Adrenal gland (tissue), 19 donors: ENCODE measurements at places on chromosomes 2 and 18. TPM values are rescaled to one million over a fixed set of nuclear protein-coding genes. Genes with fewer than 3 reads are reported as not detected.

DNA sequence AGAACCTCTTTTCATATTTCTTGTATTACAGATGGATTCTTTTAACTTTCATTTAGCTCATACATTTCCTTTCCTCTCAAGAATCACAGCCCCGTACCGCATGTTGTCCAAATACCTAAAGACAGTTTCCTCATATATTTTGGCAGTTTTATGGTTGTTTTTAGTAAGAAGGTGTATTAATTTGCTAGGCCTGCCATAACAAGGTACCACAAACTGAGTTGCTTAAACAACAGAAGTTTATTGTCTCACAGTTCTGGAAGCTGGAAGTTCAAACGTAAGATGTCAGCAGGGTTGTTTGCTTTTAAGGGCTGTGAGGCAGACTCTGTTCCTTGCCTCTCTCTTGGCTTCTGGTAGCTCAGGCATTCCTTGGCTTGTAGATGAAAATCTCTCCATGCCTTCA lies 343.2 kb upstream of the TNP1 start:
- H3K27me3 ChIP-seq = no peaks in the 10 kb centered on the region
- no peak overlapping the region for H3K4me3 ChIP-seq
- no peak for DNase-seq
- H3K4me1 ChIP-seq = no peaks in the 10 kb centered on the region
- no peak overlapping the region for H3K27ac ChIP-seq

GRCh38 chr2:145860083-145860482 lies 1340.2 kb upstream of the ZEB2 start:
- DNase-seq = no peak
- no peaks in the 10 kb centered on the region for H3K4me1 ChIP-seq
- no peak overlapping the region for H3K27ac ChIP-seq
- H3K36me3 ChIP-seq = no peaks in the 10 kb centered on the region

GRCh38 chr18:13710414-13710831 lies 15.9 kb downstream of the FAM210A start:
- DNase-seq = no peak
- no peak overlapping the region for H3K4me3 ChIP-seq
- no peaks in the 10 kb centered on the region for H3K27me3 ChIP-seq
- H3K27ac ChIP-seq = no peak overlapping the region
- H3K4me1 ChIP-seq = peaks cover 6% of the 10 kb centered on the region

- H3K4me1 ChIP-seq = no peaks in the 10 kb centered on the region
- no peak overlapping the region for H3K4me3 ChIP-seq
- H3K36me3 ChIP-seq = no peaks in the 10 kb centered on the region
- DNase-seq = no peak
Observed at GRCh38 chr2:216056739-216057138, 24.9 kb downstream of the PECR start.

GRCh38 chr2:224379986-224380385 lies 21.9 kb downstream of the FAM124B start:
- H3K27me3 ChIP-seq = no peaks in the 10 kb centered on the region
- no peak overlapping the region for H3K27ac ChIP-seq
- no peaks in the 10 kb centered on the region for H3K4me1 ChIP-seq
- no peak overlapping the region for H3K4me3 ChIP-seq

DNAJC5G gene
- 2.0 TPM for total RNA-seq

DNA sequence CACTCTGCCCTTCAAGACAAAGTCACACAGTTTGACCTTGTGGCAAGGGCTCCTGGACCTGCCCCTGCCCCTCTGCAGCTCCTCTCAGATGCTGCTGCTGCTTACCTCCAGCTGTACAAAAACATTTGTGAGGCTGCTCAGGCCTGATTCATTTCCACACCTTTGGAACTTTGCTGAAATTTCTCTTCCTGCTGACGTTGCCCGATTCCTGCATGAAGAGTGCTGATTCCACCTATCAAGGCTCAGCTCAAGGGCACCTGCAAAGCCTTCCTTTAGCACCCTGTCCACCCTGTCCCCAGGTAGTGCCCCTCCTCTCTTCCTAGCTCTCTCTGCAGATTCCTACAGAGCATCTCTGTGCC lies 738.3 kb upstream of the HS6ST1 start:
- H3K36me3 ChIP-seq = no peaks in the 10 kb centered on the region
- no peak overlapping the region for H3K4me3 ChIP-seq
- DNase-seq = no peak
- H3K27ac ChIP-seq = no peak overlapping the region

DNA sequence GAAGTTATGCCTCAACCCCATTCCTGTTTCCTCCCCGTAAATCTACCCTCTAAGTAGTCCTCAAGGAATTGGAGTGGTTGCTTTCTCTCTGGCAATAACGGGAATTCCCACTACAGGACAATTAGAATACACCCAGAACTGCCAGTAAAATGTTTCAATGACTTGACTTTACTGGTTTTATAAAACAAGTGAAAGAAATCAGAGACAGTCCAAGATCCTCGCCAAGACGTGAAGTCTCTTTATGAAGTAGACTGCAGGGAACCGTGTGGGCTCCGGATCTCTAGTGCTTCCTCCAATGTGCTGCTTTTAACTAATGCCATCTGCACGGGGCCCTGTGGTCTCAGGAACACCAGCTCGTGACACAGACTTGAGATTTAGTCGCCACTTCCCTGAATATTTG lies 101.4 kb downstream of the CPO start:
- no peaks in the 10 kb centered on the region for H3K4me1 ChIP-seq
- no peaks in the 10 kb centered on the region for H3K27me3 ChIP-seq
- H3K4me3 ChIP-seq = no peak overlapping the region
- no peak overlapping the region for H3K27ac ChIP-seq

- no peak for DNase-seq
- H3K4me3 ChIP-seq = no peak overlapping the region
- H3K4me1 ChIP-seq = peaks cover 24% of the 10 kb centered on the region
- H3K27ac ChIP-seq = no peak overlapping the region
- no peaks in the 10 kb centered on the region for H3K36me3 ChIP-seq
Observed at GRCh38 chr2:85423525-85423924, 5.0 kb downstream of the SH2D6 start.
